ENCODE measurements at places on chromosomes 12 and 14.

DNA sequence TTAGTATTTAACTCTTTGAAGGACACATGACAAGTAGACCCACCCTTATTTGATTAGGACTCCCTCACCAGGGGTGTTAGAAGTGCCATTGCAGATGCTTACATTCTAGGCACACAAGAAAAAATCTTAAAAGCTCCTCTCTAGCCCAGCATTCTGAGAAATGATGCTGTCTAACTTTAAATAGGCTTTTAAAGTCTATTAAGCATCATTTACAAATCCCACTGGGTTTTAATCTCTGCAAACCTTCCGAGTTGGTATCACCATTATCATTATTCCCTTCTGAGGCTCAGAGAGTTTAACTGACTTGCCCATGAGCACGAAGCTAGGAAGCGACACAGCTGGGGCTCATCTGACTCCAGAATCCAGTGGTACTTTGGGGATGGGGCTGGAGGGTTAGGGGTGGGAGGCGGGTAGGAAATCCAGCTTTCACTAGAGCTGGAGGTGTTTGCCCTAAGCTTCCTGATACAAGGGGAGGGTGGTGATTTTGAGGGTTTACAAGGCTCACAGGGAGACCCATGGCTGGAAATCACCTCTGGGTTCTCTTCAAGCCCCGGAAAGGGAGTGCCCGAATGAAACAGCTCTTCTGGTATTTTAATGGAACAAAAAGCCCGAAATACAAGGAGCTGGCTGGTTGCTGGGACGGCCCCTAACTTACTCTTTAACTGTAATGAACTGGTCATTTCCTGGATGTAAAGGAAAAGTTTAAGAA is 109.2 kb upstream of the FUT8 start:
- DNase-seq = no peak

GRCh38 chr14:69754487-69754886 is 12.5 kb upstream of the SRSF5 start:
- DNase-seq = no peak

- DNase-seq = no peak
Observed at GRCh38 chr14:68665131-68665530, 127.7 kb downstream of the ZFP36L1 start.

GRCh38 chr12:80710727-80711449 is 3.5 kb downstream of the MYF6 start:
- no peak for DNase-seq

GRCh38 chr12:100238801-100239200 is 28.1 kb downstream of the DEPDC4 start:
- DNase-seq = no peak

DNA sequence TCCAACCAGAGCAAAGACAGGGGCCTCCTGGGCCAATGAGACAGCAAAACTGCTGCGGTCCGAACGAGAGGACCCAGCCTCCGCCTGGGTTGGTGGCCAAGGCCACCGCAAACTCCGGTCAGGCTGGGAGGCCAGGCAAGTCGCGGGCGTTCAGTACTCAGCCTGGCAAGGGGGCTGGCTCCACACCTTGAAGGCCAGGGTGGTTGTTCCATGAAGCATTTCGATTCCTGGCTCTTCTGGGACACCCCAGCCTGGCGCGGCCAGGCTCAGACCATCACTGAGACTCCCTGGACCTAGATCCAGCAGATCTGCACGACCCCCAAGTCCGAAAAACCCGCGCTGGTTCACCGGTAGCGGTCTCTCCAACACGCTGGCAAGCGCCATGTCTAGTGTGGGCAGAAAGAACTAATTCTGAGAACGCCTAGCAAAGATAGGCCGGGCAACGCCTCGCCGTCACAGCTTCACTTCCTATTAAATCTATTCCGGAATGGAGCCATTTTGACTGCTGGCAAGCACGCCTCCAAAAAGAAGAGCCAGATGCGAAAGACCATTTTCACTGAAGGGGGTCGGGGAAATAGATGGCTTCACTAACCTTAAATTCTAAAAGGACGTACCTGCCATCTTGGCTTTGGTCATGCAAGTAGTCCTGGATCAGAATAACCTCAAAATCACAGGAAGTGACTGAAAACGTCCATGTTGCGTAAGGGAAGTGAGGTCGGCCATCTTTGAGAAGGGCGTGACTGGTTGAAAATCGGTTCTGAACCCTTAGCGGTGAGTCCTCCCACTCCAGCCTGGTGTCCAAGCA is at the start of gene PSMB5:
TSS of gene PSMB5 (minus strand) at position 403 of the 805 bp plus-strand sequence. CDS start at position 384, 19 bp downstream.
- DNase-seq = peak; percentile 92

DNA sequence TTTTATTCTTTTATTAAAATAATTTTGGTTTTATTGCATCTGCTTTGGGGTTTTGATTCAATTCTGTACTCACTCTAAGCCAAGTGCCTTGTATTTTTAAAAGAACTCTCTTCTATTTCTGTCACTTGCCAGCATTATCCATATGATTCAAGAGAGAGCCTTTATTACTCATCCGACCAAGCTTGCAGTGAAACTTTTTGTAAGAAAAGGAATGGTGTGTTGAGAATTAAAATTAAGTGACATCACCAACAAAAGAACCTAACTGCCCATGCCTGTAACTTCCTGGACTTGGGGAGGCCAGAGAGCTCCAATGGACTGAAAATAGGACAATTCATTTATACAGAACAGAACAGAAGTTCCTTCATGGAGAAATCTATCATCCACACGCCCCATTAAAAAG is 52.1 kb downstream of the GALNT4 start:
- DNase-seq = no peak

- no peak for DNase-seq
Observed at GRCh38 chr12:93050748-93051081, 121.6 kb upstream of the EEA1 start.

DNA sequence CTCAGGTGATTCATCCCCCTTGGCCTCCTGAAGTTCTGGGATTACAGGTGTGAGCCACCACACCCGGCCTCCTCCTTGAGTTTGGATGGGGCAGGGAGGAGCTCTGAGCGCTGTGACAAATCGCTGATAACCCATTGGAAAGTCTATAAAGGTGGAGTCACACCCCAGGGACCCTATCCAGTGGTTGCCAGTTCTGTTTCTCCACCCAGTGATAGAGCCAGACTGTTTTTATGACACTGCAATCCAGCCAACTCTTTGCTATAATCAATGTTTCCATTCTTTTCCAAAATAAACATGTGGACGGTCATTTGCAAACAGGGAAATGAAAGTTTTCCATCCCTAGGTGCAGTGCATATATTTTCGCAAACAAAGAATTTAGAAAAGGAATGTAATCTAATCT is 142.0 kb upstream of the PELI2 start:
- no peak for DNase-seq

GRCh38 chr14:90610346-90611040 is 205.7 kb downstream of the TTC7B start:
- DNase-seq = no peak

GRCh38 chr14:69284170-69284569 is 24.2 kb downstream of the GALNT16 start:
- no peak for DNase-seq

DNA sequence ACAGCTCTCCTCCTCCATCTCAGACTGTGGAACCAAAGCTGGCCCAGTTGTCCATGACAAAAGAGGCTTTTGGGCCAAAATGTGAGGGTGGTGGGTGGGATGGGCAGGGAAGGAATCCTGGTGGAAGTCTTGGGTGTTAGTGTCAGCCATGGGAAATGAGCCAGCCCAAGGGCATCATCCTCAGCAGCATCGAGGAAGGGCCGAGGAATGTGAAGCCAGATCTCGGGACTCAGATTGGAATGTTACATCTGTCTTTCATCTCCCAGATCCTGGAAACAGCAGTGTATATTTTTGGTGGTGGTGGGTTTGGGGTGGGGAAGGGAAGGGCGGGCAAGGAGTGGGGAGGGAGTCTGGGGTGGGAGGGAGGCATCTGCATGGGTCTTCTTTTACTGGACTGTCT is 11.8 kb upstream of the TAMALIN start:
- DNase-seq = no peak

GRCh38 chr12:89740943-89741342 is 32.3 kb upstream of the ATP2B1 start:
- DNase-seq = no peak

- no peak for DNase-seq
Observed at GRCh38 chr14:70920608-70921007, 13.3 kb downstream of the PCNX1 start.

DNA sequence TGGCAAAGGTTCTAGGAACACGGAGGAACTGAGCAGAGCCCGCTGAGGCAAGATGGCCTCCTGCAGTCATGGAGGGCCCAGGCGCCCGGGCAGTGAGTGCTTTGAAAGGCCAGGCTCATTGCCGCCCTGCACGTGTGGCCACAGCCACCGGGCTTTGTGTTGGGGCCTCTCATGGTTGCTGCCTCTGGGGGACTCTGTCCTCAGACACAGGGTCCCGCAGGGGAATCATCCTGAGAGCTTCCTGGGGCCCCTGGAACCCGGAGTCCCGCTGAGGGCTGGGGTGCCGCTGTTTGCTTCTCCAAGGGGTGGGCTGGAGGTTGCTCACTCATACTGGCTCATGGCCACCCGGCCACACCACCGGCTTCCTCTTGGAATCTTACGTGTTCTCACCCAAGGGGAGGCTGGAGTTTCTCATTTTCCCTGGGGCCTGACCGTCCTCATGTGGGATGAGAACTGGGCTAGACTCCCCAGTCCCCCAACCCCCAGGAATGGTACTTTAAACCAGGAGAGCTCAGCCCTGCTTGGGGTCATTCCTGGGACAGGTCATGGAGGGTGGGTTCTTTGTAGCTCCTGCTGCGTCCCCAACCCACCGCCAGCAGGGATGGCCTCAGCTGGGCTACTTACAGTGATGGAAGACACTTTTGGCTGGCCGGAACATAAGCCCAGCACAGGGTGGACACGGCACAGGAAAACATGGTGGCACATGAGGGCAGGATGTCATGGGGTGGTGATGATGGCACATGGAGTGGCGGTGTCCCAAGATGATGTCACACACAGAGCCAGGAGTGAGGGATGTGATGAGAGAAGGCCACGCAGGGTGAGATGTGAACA is 21.1 kb upstream of the LRTM2 start:
- no peak for DNase-seq

GRCh38 chr14:96206461-96206860 is 1.8 kb downstream of the BDKRB2 start:
- no peak for DNase-seq

DNA sequence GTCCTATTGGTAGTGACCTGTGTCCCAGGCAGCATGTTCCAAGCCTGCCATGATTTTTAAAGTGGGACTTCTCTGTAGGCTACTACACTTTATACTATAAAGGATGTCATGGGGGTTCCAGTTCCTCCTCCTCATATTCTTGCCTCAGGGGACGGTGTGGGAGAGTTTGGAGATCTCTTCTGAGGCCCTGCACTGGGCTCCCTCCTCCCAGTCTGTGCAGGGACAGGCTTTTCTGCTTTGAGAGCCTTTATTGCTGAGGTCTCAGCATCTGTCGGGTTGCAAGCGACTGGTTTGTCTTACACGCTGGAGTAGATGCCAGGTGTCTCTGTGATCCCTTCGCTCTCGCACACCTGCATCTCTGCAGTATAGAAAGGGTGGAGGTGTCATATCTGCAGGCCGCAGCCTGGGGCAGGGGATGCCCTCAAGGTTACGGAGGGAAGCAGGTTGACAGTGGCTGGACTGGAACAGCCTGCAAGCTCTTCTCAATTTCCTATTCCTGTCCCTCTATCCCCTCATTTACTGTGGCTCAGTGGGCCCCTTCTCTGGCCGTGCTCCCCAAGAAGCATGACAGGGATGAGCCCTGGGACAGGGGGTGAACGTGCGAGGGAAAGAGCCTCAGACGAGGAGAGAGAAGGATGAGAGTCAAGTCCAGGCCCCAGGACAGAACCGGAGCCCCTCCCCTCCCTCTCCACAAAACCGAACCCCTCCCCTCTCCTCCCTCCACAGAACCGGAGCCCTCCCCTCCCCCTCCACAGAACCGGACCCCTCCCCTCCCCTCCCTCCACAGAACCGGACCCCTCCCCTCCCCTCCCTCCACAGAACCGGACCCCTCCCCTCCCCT is 51.3 kb downstream of the SLC6A12 start:
- peak; percentile 46 for DNase-seq

GRCh38 chr12:68958322-68958721 is 25.4 kb upstream of the CPM start:
- DNase-seq = no peak

- DNase-seq = no peak
Observed at GRCh38 chr14:34536951-34537676, 2.4 kb downstream of the EAPP start.

- DNase-seq = no peak
Observed at GRCh38 chr14:90444077-90444696, 47.4 kb downstream of the CALM1 start.

- no peak for DNase-seq
Observed at GRCh38 chr12:98968896-98969295, 323.8 kb downstream of the APAF1 start.

DNA sequence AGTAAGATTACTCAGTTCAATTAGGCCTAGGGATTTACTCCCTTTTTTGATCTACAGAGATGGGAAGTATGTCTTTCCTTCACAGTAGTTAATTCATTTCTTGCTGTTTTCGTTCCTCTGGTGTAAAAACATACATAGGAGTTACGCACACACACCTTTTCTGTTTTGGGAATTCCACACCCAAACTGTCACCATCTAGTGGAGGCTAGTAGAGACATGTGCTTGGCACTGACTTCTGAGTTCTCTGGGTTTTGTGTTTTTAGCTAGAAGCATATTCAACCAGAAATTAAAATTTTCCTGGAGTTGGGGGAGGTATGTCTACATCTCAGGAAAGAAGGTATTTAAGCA is 1.4 kb downstream of the SUSD6 start:
- no peak for DNase-seq

DNA sequence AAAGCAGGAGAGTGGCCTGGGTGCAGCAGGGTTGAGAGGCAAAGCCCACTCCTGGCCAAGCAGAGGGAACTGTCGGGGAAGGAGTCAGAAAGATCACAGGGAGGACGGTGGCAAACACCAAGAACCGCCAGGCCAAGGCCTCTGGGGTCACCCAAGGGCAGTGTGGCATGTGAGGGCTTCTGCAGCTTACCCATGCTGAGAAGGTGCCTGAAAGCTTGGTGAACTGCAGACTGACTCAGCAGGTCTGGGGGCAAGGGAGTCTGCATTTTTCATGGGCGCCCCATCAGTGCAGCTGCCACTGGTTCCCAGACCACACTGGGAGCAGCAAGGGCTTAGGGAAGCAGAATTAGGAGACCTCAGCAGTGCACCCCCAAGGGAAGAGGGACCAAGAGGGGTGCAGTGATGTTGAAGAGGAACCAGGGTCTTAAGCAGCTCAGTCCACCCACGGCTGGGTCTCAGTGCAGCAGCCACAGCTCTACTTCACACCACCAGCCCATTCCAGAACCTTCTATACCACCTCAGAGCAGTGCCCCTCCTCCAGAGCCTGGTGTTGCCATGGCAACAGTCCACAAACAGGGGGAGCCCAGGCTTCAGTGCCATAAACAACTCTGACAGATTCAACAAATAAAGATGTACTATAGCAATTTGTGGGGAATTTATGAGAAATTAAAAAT is 59.4 kb downstream of the ITPK1 start:
- no peak for DNase-seq

DNA sequence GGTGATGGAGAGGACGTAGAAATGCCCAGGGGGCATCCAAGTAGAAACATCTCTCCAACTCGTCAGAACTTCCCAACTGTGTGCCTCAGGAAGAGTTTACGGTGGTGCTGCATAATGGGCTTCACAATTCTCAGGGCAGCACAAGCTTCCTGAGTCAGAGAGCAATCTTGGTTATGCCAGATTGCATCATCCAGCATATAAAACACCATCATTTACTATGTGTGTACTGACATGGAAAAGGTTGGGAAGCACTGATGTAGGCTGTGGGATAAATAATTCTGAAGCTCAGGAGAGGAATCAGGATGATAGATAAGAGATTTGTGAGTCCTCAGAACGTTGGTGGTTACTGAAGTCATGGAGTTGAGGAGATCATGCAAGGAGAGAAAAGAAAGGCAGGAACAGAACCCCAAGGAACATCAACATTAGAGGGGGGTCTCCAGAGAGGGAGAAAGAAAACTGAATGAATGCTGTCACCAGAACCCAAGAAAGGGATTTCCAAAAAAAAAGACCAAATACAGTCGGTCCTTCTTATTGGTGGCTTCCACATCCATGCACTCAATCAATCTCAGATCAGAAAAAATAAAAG is 4.7 kb upstream of the NCKAP5L start:
- no peak for DNase-seq

All from HEK293T (cell line).